ENCODE measurements at places on chromosomes 4 and X. TPM values are rescaled to one million over a fixed set of nuclear protein-coding genes. Genes with fewer than 3 reads are reported as not detected.
A peak's percentile ranks its signal among the peaks of the same experiment; 100 is the strongest.

DNA sequence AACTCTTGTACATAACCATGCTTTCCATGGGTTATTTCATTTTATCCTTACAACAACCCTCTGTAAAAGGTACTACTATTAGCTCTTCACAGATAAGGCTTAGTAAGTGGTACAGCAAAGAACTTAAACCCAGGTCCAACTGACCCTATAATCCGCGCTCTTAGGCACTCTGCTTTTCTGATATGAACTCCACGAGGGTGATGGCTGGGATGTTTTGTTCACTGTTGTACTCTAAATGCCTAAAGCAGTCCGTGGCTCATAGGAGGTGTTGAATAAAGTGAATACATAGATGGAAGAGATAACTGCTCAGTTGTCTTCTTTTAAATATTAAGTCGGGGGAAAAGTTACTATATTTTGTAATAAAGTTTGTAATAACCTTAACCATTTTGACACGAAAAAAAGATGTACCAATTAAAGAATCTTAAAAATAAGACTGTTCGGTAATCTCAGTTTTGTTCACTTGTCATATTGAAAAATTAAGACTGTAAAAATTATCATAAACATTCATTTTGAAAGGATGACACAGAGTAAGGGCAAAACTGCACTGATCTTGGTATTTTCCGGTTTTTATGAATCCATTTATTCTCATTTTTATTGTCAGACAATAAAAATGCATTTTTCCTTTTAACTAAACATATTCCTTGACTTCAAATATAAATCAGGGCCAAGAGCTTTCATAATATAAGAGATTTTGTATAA, 166.5 kb downstream of the FBXW7 start:
- DNase-seq: no peak

DNA sequence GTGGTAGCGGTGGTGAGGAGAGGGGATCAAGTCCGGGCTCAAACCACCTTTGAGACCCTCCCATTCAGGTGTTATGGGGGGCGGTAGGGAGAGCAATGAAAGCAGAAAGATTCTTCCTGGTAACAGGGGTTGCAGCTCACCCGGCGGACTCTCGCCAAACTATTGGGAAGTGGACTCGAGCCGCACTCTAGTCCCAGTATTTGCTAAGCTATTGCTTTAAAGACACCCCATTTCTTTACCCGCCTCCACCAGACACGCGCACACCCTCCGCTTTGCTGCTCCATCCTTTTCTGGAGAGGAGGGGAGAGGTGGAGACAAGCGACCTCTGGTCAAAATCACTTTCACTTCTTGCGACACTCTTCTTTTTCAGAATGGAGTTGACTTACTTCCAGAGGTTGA, 625 bp upstream of the GABRA4 start:
- peak; percentile 21 for DNase-seq

- no peak for DNase-seq
Measured at GRCh38 chr4:7650606-7651385, 216.1 kb upstream of the PSAPL1 start.

The NPY1R gene
- 0.46 TPM for total RNA-seq

- DNase-seq: peak; percentile 88
Measured at GRCh38 chr4:8308856-8309771, 39.6 kb downstream of the HTRA3 start.

GRCh38 chr4:72846280-72847111, 223.0 kb downstream of the COX18 start:
- no peak for DNase-seq

The MID1IP1 gene
- 54.2 TPM for total RNA-seq

- DNase-seq: no peak
Measured at GRCh38 chrX:27597508-27597907, 7.4 kb downstream of the DCAF8L2 start.

DNA sequence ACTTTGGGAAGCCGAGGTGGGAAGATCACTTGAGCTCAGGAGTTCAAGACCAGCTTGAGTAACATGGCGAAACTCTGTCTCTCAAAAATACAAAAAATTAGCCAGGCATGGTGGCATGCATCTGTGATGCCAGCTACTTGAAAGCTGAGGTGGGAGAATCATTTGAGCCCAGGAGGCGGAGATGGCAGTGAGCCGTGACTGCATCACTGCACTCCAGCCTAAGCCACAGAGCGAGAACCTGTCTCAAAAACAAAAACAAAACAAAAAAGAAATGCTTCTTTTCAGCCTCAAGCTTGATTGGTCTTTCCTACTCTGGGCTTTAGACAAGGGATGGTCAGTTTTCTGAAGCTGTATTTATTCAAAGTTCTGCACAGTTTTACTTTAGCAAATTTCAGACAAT, 15.8 kb upstream of the DHRSX start:
- no peak for DNase-seq

DNA sequence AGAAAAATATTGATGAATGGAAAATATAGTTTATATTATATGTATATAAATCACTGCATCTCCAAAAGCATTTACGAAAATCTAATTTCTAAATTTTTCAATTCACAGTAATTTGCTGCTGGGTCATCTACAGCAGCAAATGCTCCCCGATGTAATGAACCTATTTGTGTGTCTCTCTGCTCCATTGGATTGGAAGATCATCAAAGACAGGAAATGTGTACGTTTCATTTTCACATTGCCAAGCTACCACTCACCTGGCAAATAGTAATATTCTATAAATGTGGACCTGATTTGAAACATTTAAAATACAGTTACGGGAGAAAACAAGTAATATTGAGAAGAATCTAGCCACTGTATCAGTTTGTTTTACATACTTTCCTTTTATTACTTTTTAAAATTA, 317.7 kb downstream of the PAPSS1 start:
- DNase-seq: no peak

GRCh38 chrX:148499638-148500422, 587 bp upstream of the AFF2 start:
- DNase-seq: peak; percentile 15

The CENPVL2 gene
- total RNA-seq: not detected

GRCh38 chr4:153651587-153651986, 32.5 kb upstream of the TLR2 start:
- DNase-seq: peak; percentile 88

DNA sequence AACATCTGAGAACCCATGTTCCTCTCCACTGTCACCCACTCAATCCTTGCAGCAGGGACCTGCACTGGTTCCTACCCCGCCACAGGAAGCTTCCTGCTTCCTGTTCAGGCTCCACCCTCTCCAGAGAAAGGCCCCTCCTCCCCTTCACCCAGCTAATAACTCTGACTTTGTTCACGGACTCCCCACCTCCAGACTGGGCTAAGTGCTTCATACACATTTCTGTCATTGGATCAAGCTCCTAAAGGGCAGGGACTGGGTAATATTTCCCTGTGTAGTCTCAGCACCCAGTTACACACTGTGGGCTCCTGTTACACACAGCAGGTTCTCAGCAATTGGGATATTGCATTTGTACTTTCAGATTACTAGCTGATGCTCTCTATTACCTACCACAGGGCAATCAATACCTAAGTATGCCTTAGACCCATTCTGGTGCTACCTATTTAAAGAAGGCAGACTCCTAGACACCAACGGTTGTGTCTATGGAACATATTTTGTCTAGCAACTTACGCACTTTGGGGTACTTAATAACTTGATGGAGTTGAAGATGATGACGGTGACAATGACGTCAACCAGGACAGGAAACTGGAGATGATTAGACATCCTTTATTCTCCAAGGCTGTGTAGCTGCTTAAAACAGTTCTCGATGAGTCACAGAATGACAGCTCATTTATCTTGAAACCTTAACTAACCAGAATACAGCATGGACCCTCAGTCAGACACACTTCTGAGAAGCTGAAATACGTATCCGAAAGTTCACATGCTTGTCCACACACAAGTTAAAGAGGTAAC, 58.1 kb downstream of the MAML3 start:
- no peak for DNase-seq

The ADH1A gene
- 0.84 TPM for total RNA-seq

The CXCL5 gene
- total RNA-seq: 0.08 TPM

DNA sequence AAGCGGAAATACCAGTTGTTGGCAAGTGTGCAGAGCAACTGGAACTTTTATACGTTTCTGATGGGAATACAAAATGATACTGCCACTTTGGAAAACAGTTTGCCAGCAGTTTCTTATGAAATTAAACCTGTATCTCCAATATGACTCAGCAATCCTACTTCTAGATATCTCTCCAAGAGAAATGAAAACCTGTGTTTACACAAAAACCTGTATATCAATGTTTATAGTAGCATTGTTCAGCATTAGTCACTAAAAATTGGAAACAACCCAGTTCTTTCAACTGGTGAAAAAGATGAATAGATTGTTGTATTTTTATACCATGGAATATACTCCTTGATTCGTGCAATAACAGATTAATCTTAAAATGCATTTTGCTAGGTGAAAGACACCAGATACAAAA, 26.8 kb downstream of the ATP7A start:
- no peak for DNase-seq

GRCh38 chrX:120769576-120770341, 105.9 kb downstream of the CT47B1 start:
- no peak for DNase-seq

DNA sequence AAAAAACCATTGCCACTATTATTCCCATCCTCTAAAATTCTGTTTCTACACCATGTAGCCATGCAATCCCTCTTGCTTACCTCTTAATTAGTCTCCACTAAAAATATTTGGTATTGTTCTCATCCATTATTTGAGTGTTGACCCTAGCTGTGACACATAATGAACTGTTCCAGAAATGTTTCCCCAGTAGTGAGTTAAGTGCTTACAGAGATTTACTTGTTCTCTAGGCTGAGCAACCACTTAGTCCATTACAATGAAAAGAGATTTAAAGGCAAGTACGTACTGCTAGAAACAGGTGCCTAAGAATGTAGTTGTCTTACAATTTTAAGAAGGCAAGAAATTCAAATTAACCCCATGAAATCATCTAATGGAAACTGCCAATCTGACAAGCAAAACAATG, 112.7 kb upstream of the PTPN13 start:
- no peak for DNase-seq

The CXCL3 gene
- total RNA-seq: 0.16 TPM

DNA sequence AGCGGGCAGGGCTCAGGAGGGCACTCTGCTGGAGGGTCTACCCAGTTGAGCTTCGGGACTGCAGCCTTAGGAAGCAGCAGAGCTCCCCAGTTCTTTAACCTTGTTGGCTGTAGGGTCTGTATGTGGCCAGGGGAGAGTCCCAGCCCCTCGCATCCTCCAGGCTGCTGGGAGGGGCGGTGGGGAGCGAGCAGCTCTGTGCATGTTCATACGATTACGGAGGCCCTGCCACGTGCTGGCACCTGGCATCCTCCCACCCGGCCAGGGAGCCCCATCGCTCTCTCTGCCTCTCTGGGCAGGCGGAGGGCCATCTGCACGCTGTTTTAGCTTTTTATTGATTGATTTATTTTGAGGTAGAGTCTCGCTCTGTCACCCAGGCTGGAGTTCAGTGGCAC, 21.2 kb downstream of the NSG1 start:
- peak; percentile 64 for DNase-seq

The VSIG4 gene
- total RNA-seq: 65.1 TPM

The CAPN6 gene
- 0.05 TPM for total RNA-seq

DNA sequence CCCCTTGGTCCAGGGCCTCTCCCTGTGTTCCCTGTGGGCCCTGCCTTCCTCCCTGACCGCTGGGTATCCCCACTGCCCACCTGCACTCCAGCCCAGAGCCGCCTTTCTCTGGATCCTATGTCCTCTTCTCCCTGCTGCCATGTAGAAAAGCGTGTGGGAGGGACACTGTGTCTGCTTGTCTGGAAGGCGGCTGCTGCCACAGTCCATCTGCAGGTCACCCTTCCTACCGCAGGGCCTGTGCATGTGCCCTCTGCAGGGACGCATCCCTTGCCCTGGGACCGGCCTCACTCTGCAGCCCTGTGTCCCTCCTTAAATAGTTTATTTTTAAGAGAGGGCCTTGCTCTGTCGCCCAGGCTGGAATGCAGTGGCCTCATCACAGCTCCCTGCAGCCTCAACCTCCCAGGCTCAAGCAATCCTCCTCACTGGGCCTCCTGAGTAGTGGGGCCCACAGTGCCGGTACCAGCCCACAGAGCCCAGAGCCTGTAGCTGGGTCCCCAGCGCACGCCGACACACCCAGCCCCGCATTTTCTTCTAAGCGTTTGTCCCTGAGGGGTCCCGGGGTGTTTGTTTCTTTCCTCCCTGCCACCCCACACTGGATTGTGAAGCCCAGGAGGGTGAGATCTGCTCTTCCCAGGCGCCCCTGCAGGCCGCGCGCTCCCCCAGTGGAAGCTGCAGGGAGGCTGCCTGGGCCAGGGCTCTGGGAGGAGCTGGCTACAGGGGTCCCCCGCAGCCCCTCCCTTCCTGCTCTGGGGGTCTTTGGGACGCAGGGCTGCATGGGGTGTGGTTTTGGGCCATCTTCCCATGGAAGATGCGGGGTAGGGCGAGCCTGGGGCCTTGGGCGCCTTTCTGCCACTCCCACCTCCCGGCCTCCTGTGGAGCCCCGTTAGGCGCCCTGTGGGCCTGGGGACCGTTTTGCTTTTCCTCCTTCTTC, 12.8 kb upstream of the NAT8L start:
- peak; percentile 33 for DNase-seq

The FAM53A gene
- total RNA-seq: 0.49 TPM

DNA sequence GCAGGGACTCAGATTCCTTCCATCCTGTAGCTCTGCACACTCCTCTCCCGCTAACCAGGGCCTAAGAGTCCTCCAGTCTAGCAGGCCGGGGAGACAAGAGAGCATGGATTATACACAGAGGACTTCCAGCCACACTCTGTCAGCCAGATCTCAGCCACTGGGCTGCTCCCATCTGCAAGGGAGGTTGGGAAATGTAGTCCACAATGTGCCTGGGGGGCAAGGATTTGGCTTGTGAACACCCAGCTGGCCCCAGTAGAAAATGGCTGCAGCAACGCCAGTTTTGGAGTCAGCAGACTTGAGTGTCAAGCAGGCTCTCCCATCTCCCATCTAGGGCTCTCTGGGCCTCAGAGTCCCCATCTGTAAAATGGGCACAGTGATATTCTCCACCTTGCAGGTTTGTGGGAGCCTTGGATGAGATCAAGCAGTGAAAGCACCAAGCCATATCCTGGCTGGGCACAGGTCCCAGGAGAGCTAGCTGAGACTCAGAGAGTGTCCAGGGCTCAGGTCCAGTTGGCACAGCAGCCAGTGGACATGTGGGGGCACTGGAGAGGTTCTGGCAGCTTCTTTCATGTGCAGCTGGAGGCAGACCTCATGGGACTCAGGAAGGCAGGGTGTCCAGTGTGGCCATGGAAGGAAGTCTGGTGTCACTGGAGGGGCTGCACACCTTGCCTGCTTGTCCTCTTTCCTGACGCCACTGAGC, 14.6 kb downstream of the PSAPL1 start:
- peak; percentile 15 for DNase-seq

DNA sequence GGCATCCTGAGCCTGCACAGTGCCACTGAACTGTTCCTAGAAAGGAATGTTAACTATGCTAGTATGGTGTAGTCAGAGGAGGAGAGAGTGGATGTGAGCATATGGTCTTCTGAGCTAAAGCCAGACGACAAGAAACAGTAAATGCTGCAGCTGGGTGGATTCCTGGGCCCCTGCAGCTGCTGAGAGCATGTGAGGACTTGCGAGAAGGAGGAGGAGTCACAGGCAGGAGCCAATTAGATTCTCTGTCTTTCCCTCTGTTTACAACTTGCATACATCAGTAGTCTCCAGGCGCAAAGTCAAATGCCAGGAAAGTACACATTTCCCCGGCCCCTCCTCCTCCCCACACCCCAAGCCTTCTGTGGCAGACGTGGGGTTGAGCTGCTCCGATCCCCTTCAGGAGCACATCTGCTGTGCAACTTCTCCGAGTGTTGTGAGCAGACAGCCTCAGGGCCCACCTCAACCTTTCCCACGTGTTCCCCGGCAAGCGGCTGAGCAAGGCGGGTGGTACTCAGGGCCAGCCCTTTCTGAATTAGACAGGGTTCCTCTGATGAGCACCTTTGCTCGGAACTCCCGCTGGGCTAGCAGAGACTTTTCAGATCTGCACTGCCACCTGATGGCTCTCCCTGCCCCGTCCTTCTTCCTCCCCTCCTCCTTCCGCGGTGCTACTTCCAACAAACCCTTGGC, 108.7 kb upstream of the ATP6AP2 start:
- no peak for DNase-seq

All from Right ventricle myocardium inferior (tissue), 1 donor.